Mucosa of descending colon (tissue), 3 donors: ENCODE measurements at places on chromosomes 13 and 19. TPM values are rescaled to one million over a fixed set of nuclear protein-coding genes. Genes with fewer than 3 reads are reported as not detected.

DNA sequence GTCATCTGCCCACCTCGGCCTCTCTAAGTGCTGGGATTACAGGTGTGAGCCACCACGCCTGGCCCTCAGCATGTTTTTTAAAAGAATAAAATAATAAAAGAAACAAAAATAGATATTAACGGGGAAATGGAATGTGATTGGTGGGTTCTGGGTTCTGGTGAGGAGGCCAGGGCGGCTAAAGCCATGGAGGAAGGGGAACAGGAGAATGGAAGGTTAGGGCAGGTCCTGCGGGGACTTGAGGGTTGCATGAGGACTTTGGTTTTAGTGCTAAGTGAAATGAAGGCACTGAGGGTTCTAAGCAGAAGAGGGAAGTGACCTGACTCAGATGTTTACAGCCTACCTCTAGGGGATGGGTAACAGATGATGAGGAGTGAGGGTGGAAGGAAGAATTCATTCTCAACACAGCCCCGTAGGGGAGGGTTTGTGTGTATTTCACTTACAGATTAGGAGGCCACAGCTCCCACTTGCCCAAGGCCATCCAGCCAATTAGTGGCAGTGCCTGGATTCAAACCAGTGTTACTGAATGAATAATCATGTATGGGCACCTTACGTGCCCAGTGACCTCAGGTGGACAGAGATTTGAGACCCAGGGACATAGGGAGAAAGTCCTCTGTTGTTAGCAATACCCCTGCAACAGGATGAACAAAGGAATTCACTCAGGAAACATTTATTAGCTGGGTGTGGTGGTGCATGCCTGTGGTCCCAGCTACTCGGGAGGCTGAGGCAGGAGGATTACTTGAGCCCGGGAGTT lies 6.7 kb upstream of the MRPL4 start:
- DNase-seq, result no peak

- no peak for DNase-seq
These were observed 30.9 kb upstream of the MED4 start for GRCh38 chr13:48125794-48126228.

DNA sequence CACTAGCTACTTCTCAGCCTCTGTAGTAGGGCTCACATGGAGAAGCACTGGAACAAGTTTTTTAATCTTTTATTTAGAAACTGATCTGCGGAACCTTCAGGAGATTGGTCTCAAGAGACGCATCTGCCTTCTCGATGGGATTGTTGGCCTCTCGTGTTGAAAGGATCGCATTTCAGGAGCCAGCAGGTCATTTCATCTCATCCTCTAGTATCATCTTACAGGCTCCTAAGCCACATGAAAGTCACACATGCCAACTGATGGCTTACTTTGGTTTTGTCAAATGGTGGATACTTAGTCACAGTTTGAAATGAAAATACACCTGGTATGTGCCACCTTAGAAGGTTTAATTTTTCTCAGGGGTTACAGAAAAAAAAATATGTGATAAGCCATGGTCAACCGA lies 1703.6 kb downstream of the EFNB2 start:
- no peak for DNase-seq

DNA sequence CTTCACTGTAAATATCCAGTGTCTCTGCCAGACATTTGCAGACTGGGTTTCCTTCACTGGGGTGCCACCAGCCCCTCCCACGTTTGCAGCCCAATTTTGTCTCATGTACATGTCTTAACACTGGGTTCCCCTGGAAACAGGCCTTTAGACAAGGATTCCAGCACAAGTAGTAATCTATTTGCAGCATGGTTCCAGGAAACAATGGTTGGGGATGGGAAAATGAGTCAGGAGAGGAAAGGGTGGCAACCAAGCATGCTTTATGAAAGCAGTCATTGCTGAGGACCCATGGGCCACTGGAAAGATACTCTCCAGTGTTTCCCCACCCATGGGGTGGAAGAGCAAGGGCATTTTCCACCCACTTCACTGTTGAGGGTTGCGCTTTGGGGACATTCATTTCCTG lies 53.6 kb upstream of the FARP1 start:
- no peak for DNase-seq

GRCh38 chr13:63011996-63012395 lies 1596.3 kb upstream of the PCDH20 start:
- DNase-seq, result no peak

- no peak for DNase-seq
These were observed 66.3 kb downstream of the SPRY2 start for GRCh38 chr13:80274643-80275042.

GRCh38 chr19:13986348-13986904 lies 19.7 kb downstream of the RFX1 start:
- DNase-seq, result peak; percentile 84

Gene ZNF726
- total RNA-seq, result 1.9 TPM

Gene ZNF414
- total RNA-seq, result 22.7 TPM

Gene PODNL1
- 1.7 TPM for total RNA-seq
